ENCODE measurements at places on chromosomes 1 and 21. TPM values are rescaled to one million over a fixed set of nuclear protein-coding genes. Genes with fewer than 3 reads are reported as not detected.
A peak's percentile ranks its signal among the peaks of the same experiment; 100 is the strongest.

Gene ITLN1
- total RNA-seq: 0.21 TPM

Gene ELAVL4
- not detected for total RNA-seq

Gene CLCA4
- total RNA-seq: not detected

Gene FAM163A
- 0.42 TPM for total RNA-seq

GRCh38 chr21:38170704-38171682, 85.8 kb upstream of the KCNJ15 start:
- H3K27me3 ChIP-seq: no peaks in the 10 kb centered on the region
- no peaks in the 10 kb centered on the region for H3K4me1 ChIP-seq
- H3K27ac ChIP-seq: no peak overlapping the region
- H3K4me3 ChIP-seq: no peak overlapping the region
- no peaks in the 10 kb centered on the region for H3K36me3 ChIP-seq
- no peak for DNase-seq

DNA sequence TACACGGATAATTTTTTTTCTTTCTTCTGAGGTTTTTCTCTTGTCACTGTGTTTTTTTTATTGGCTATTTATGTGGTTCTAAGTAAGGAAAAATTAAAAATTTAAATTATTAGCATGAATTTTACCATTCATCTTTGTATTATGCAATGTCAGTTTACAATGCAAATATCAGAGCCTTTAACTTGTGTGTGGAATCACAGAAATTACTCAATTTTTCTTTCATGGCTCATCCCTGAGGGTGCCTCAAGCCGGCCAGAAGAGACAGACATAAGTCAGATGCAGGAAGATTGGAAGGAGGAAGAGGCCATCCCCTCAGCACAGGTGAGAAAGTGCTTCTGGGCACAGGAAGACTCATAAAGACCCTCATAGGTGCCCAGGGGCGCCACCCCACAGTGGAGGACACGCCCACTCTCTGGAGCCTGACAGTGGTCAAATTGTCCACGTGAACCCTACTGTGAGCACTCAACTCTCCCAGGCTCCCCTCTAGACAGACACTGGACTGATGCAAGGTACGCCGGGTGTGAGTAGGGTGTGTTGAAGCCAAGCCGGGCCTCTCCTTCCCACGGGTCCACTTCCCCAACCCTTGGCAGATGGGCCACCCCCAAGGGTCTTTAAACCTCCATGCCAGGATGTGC, 9.5 kb upstream of the LDLRAP1 start:
- DNase-seq: no peak
- H3K27ac ChIP-seq: no peak overlapping the region
- H3K36me3 ChIP-seq: no peaks in the 10 kb centered on the region
- H3K4me3 ChIP-seq: no peak overlapping the region
- no peaks in the 10 kb centered on the region for H3K4me1 ChIP-seq

DNA sequence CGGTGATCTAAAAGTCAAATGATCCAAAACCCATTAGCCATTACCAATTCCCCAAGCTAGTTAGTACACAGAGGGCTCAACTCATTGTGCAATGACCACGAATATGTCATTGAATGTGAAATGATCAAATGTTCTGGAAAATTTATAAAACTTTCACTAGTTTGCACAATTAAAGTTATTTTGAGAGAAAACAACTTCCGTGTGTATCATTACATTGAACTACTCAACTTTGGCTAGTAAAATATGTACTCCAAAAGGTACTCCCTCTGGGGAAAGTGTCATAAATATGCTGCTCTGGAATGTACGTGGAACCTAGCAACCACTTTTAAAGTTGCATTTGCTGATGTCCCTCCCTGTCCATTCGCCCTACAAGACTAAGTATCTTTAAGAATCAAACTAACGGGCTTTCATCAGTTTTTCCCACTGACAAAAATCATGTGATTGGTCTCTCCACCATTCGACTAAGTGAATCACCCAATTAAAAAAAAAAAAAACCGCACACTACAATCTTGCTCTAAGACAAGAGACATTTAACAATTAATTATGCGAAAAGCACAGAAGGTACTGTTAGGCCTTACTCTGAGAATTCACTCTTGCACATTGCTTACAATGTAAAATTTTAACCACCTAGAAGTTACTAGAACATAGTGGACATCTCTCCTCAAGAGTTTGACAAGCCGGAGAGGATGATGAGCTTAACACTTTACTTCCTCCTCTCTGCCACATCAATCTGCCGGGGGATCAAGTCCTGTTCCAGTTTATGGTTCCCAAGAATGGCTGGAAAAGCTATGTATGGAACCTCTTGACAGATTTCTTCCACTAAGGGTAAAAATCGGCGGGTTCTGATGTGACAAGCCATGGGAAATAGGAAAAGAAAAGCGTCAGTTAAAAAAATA, 1.2 kb downstream of the ACBD3 start:
- peaks cover 20% of the 10 kb centered on the region for H3K4me1 ChIP-seq
- H3K36me3 ChIP-seq: no peaks in the 10 kb centered on the region
- peak; percentile 30 for DNase-seq
- H3K27me3 ChIP-seq: no peaks in the 10 kb centered on the region

DNA sequence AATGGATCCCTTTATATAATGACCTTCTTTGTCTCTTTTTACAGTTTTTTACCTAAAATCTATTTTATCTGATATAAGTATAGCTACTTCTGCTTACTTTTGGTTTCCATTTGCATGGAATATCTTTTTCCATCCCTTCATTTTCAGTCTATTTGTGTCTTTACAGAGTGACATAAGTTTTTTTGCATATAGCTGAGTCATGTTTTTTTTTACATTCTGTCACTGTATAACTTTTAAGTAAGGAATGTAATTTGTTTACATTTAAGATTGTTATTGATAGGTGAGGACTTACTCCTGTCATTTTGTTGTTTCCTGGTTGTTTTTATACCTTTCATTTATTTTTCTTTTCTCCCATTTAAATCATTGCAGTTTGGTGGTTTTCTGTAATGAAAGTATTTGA, 402.7 kb upstream of the ADGRL2 start:
- no peaks in the 10 kb centered on the region for H3K36me3 ChIP-seq
- H3K4me1 ChIP-seq: no peaks in the 10 kb centered on the region
- no peak for DNase-seq
- H3K27ac ChIP-seq: no peak overlapping the region
- no peak overlapping the region for H3K4me3 ChIP-seq
- no peaks in the 10 kb centered on the region for H3K27me3 ChIP-seq

Measured in cardiac muscle cell (in vitro differentiated cells and primary cell).